ENCODE measurements at places on chromosomes 2 and 18.
A peak's percentile ranks its signal among the peaks of the same experiment; 100 is the strongest.

DNA sequence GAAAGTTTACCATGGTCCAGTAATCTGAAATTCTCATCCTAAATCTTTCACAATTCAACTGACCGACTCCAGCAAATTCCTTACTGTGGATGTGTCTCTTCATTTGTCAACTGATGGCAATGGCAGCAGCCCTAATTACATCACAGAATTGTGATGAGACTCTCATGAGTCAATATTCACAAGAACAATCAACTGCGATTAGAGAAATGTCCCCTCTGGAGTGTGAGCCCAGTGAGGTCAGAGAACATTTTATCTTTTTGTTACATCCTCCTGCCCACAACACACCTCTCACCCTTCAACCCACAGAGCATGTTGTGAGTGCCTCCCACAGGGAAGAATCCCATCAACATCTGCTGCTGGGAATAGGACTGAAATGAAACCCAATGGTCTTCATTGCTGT lies 73.6 kb downstream of the CD226 start:
- no peak for DNase-seq

- DNase-seq = peak; percentile 88
Measured at GRCh38 chr2:66575625-66576310, 140.8 kb downstream of the MEIS1 start.

DNA sequence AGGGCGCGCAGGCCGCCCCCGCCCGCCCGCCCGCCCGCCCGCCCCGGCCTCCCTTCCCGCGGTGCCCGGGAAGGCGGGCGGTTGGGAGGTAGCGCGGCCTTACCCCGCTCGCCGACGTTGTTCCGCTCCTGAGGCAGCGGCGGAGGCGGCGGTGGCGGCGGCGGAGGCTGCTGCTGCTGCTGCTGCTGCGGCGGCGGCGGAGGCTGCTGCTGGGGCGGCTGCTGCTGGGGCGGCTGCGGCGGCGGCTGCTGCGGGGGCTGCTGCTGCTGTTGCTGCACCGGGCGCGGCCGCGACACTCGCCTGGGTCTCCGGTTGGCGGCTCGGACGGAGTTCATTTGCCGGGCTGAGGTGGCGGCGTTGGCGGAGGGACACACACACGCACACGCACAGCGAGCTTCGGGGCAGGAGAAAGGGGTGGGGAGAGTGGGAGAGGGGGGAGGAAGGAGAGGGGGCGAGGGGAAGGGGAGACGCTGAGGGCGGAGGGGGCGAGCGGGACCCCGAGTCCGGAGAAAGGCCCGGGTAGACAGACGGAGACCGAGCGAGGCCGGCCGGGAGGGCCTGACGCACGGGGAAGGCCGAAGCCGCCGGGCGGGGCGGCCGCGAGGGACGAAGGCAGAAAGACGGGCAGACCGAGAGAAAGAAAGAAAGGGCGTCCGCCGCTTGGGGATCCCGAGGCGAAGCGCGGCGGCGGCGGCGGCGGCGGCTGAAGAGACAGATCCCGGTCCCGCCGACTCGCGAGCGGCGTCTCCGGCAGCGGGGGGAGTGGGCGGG lies 727 bp downstream of the FBXO11 start:
- DNase-seq = no peak

GRCh38 chr18:77069482-77069881 lies 63.1 kb downstream of the MBP start:
- no peak for DNase-seq
